ENCODE measurements at places on chromosomes 2 and 18.

- H3K36me3 ChIP-seq, result peaks cover 26% of the 10 kb centered on the region
- H3K4me3 ChIP-seq, result no peak overlapping the region
Observed at GRCh38 chr2:149858901-149859634, 271.5 kb upstream of the MMADHC start.

- peaks cover 3% of the 10 kb centered on the region for H3K27me3 ChIP-seq
- no peaks in the 10 kb centered on the region for H3K36me3 ChIP-seq
- peak overlapping the region; percentile 36 for H3K27ac ChIP-seq
- no peak for DNase-seq
- H3K4me3 ChIP-seq, result no peak overlapping the region
Observed at GRCh38 chr2:67834482-67834881, 228.3 kb downstream of the C1D start.

GRCh38 chr2:210503725-210504191, 27.2 kb upstream of the LANCL1 start:
- peaks cover 80% of the 10 kb centered on the region for H3K36me3 ChIP-seq
- no peak for DNase-seq
- H3K4me1 ChIP-seq, result no peaks in the 10 kb centered on the region
- no peak overlapping the region for H3K4me3 ChIP-seq
- no peak overlapping the region for H3K27ac ChIP-seq

GRCh38 chr2:220068846-220069245, 441.4 kb downstream of the SLC4A3 start:
- H3K4me3 ChIP-seq, result no peak overlapping the region
- no peaks in the 10 kb centered on the region for H3K36me3 ChIP-seq
- DNase-seq, result no peak
- peaks cover 37% of the 10 kb centered on the region for H3K4me1 ChIP-seq
- H3K27ac ChIP-seq, result no peak overlapping the region

DNA sequence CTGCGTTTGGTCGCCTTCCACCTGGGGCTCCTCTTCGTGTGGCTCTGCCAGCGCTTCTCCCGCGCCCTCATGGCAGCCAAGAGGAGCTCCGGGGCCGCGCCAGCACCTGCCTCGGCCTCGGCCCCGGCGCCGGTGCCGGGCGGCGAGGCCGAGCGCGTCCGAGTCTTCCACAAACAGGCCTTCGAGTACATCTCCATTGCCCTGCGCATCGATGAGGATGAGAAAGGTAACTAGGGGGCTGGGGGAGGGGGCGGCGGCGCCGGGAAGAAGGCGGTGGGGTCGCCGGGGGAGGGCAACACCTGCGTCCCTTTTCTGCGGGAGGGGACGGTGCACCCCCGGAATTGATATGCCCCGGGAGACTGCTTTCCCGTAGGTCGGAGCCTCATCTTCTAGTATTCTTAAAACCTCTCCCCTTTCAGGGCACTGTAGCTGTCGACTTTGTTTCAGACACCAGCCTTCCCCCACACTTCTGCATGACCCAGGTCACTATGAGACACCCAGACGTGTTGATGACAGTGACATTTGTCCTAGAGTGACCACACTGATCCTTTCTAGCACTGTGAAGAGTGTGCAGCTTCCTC, 755 bp downstream of the SPAST start:
- DNase-seq, result no peak
- H3K4me3 ChIP-seq, result peak overlapping the region; percentile 99
- H3K27ac ChIP-seq, result peak overlapping the region; percentile 96
- no peaks in the 10 kb centered on the region for H3K27me3 ChIP-seq
- peaks cover 18% of the 10 kb centered on the region for H3K36me3 ChIP-seq

DNA sequence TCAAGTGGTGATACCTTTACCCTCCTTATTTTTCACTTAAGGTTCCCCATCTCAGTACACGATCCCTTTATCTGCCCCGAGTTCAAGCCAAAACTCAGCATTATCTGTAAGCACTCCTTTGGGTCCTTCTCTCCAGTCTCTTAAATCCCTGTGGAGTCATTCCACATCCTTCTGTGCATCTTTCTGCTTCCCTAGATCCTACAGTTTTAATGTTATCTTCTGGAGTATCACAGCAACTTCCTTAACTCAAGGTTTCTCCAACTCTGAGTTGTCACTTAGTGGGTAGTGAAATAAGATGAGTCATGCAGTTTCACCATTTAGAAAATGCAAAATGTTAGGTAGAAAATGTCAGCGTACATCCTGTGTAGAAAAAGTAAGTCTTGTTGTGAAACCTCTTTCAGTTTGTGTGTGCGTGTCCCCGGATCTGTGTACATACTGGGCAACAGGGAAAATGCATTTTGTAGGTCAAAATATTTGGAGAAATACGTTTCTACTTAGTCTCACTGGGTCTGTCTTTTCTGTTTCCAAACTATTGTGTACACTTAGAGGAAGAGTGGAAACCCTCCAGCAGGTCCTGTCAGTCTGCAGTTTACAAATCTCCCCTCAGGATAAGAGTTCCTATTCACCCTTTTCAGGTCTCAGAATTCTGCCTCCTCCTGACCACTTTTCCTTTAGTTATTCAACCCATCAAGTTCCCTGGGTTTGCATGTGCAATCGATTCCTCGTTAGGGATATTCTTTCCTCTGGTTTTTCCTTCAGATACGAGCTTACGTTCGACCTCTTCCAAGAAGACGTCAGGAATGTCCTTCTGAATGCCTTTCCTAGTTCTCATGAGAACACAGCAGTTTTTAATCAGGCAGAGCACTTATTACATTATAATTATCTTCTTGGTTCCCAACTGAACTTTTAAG, 154.8 kb downstream of the TGIF1 start:
- peaks cover 7% of the 10 kb centered on the region for H3K4me1 ChIP-seq
- H3K4me3 ChIP-seq, result no peak overlapping the region
- no peaks in the 10 kb centered on the region for H3K27me3 ChIP-seq
- H3K36me3 ChIP-seq, result no peaks in the 10 kb centered on the region

GRCh38 chr2:210049831-210050230, 47.4 kb downstream of the RPE start:
- no peaks in the 10 kb centered on the region for H3K4me1 ChIP-seq
- DNase-seq, result no peak
- H3K36me3 ChIP-seq, result peaks cover 57% of the 10 kb centered on the region
- H3K4me3 ChIP-seq, result no peak overlapping the region

- no peak for DNase-seq
- H3K27me3 ChIP-seq, result peaks cover 3% of the 10 kb centered on the region
- H3K36me3 ChIP-seq, result peaks cover 17% of the 10 kb centered on the region
- H3K4me3 ChIP-seq, result no peak overlapping the region
- no peaks in the 10 kb centered on the region for H3K4me1 ChIP-seq
Observed at GRCh38 chr2:200172521-200172920, 134.0 kb upstream of the SPATS2L start.

DNA sequence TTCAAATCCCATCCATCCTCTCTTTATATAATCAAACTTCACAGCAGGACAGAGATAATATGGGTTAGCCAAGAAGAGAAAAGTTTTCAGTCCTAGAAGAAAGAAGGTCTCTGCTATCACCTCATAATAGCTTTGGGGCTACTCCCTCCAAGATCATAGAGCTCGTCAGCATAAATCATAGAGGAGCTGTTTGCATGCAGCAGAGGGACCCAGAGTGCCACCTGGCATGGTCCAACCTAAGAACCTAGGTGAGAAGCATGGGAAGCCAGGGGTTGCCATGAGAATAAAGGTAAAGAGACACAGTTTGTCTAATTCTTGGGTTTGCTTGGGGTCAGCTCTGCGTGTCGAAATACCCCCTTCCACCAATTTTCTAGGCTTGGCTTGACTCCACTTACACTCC, 87.1 kb upstream of the CYP1B1 start:
- DNase-seq, result no peak
- no peak overlapping the region for H3K4me3 ChIP-seq
- H3K36me3 ChIP-seq, result no peaks in the 10 kb centered on the region
- peaks cover 75% of the 10 kb centered on the region for H3K4me1 ChIP-seq
- no peaks in the 10 kb centered on the region for H3K27me3 ChIP-seq

DNA sequence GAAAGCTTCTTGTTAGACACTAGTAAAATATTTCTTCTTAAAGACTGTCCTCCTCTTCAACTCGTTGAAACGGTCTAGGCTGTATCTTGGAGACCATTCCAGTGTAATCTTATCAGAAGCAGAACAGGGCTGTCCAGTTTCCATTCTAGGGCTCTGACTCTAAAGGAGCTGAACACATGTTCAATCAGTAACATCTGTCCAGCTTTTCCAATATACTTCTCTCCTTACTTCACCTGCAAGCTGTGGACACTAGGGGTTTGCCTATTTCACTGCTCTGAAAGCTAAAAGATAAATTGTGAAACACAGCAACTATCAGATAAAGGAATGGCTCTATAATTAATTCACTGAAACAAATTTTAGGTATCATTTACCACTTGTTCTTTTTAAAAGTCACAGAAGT, 73.8 kb downstream of the ZNF385B start:
- no peaks in the 10 kb centered on the region for H3K27me3 ChIP-seq
- no peaks in the 10 kb centered on the region for H3K36me3 ChIP-seq
- peaks cover 4% of the 10 kb centered on the region for H3K4me1 ChIP-seq
- no peak overlapping the region for H3K4me3 ChIP-seq
- no peak overlapping the region for H3K27ac ChIP-seq
- DNase-seq, result no peak

- no peak overlapping the region for H3K27ac ChIP-seq
- no peak for DNase-seq
- H3K4me3 ChIP-seq, result no peak overlapping the region
- H3K27me3 ChIP-seq, result peaks cover 40% of the 10 kb centered on the region
- H3K36me3 ChIP-seq, result no peaks in the 10 kb centered on the region
Observed at GRCh38 chr18:37516361-37516853, 49.2 kb downstream of the CELF4 start.

GRCh38 chr2:214503568-214503967, 92.7 kb downstream of the VWC2L start:
- H3K4me3 ChIP-seq, result no peak overlapping the region
- no peaks in the 10 kb centered on the region for H3K27me3 ChIP-seq
- DNase-seq, result no peak
- H3K27ac ChIP-seq, result no peak overlapping the region
- H3K4me1 ChIP-seq, result no peaks in the 10 kb centered on the region

DNA sequence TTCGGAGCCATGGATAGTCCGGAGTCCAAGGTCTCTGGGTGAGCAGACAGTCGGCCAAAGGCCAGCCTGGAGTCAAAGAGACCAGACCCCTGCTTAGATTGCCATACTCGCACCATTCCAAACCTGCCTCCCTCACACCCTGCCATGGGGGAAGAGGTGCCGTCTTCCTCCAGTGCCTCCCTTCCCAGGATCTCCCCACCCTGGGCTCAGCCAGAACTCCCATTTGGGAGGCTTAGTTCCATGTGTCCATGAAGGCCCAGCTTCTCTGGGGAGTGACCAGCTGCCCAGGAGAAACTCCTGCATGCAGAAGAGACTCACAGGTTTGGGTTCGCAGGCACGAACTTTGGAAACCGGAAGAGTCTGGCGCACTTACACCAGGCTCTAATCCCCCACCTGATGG, 21.7 kb downstream of the IGFBP5 start:
- peaks cover 14% of the 10 kb centered on the region for H3K27me3 ChIP-seq
- H3K4me1 ChIP-seq, result peaks cover 14% of the 10 kb centered on the region
- DNase-seq, result no peak
- H3K27ac ChIP-seq, result peak overlapping the region; percentile 83
- H3K36me3 ChIP-seq, result peaks cover 54% of the 10 kb centered on the region
- H3K4me3 ChIP-seq, result no peak overlapping the region

DNA sequence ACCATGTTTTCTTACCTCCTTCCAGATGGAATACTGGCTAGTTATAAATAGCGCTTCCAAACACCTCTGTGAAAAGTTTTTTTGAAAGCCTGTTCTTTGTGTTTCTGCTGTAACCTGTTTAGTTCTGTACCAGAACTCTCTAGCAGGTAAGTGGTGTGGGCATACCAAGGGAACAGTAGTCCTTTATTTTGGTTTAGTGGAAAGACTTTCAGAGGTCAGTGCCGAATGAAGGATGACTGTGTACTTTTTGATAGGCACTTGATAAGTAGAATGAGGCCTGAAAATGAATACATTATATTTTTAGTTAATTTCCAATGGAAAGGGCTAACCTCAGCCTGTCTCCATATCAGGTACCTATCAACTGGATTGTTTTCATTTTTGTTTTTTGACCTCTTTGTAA, 27.6 kb upstream of the ASB1 start:
- no peak overlapping the region for H3K4me3 ChIP-seq
- H3K36me3 ChIP-seq, result peaks cover 29% of the 10 kb centered on the region
- no peak overlapping the region for H3K27ac ChIP-seq
- H3K27me3 ChIP-seq, result no peaks in the 10 kb centered on the region
- peaks cover 33% of the 10 kb centered on the region for H3K4me1 ChIP-seq

DNA sequence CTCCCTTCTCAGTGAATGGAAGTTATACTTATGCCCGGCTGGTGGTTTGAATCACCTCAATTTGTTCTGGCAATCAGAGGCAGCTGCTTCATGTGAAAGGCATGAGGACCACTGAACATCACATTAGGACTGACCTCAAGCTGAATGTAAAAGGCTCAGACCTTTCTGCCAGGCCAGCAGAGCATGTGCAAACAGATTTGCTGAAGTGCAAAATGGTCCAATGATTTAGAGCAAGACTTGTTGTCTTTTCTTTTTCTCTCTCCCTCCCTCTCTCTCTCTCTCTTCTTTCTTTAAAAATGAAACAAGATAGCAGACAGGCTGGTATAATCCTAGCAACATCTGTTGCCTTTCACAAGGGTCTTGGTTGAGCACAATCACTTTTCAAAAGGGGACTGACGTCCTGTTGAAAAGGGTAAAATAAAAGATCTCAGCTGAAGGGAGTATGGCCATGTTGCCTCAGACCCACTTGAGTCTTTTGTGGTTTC, 13.3 kb upstream of the CDH7 start:
- peak overlapping the region; percentile 92 for H3K27ac ChIP-seq
- H3K36me3 ChIP-seq, result no peaks in the 10 kb centered on the region
- H3K27me3 ChIP-seq, result no peaks in the 10 kb centered on the region
- H3K4me3 ChIP-seq, result no peak overlapping the region
- no peak for DNase-seq

GRCh38 chr2:37568565-37568964, 102.9 kb downstream of the CDC42EP3 start:
- peaks cover under 1% of the 10 kb centered on the region for H3K4me1 ChIP-seq
- H3K4me3 ChIP-seq, result no peak overlapping the region
- H3K27me3 ChIP-seq, result no peaks in the 10 kb centered on the region
- H3K36me3 ChIP-seq, result no peaks in the 10 kb centered on the region

GRCh38 chr2:227414846-227415245, 27.1 kb upstream of the SCYGR1 start:
- DNase-seq, result no peak
- H3K36me3 ChIP-seq, result no peaks in the 10 kb centered on the region
- no peaks in the 10 kb centered on the region for H3K4me1 ChIP-seq
- no peaks in the 10 kb centered on the region for H3K27me3 ChIP-seq
- H3K27ac ChIP-seq, result no peak overlapping the region
- H3K4me3 ChIP-seq, result no peak overlapping the region

GRCh38 chr2:238138331-238139195, at the start of gene KLHL30:
Gene KLHL30 (plus strand): TSS chr2:238138668. CDS start chr2:238140755, 2,087 bp downstream.
- no peak for DNase-seq
- no peak within 1 kb of the TSS for H3K27ac ChIP-seq
- H3K4me1 ChIP-seq, result peaks cover 44% of the 10 kb centered on the region
- no peak within 1 kb of the TSS for H3K4me3 ChIP-seq
- no peaks in the 10 kb centered on the region for H3K36me3 ChIP-seq
- peaks cover 4% of the 10 kb centered on the region for H3K27me3 ChIP-seq

GRCh38 chr2:27306136-27306535, 2.1 kb downstream of the UCN start:
- H3K27ac ChIP-seq, result no peak overlapping the region
- H3K4me1 ChIP-seq, result no peaks in the 10 kb centered on the region
- no peak for DNase-seq
- no peak overlapping the region for H3K4me3 ChIP-seq
